NCI-H345 (cell line): ENCODE measurements at places on chromosomes 5 and 9.

DNA sequence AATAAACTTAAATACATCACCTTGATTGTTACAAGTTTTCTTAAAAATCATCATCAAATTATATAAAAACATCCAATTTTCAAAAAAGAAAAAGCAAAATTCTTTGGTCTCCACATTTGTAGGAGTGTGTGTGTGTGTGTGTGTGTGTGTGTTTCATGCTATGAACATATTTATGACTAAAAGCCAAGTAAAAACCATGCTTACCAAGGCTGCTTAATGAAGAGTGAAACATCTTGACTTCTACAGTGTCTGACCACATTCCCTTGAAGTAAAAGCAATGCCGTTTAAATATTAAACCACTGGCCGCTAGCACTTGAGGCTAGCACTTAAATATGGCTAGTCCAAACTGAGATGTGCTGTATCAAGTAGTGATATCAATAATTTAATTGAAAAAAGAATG lies 549.1 kb upstream of the CCNG1 start:
- no peak for DNase-seq

GRCh38 chr5:35832762-35833161 lies 23.9 kb upstream of the IL7R start:
- DNase-seq: no peak

GRCh38 chr9:129569502-129570449 lies 51.1 kb downstream of the C9orf50 start:
- no peak for DNase-seq

GRCh38 chr5:164688437-164688836 lies 1183.0 kb downstream of the MAT2B start:
- DNase-seq: no peak

GRCh38 chr5:106873568-106873967 lies 797.2 kb downstream of the EFNA5 start:
- DNase-seq: peak; percentile 19
